ENCODE measurements at places on chromosomes 3 and 15. TPM values are rescaled to one million over a fixed set of nuclear protein-coding genes. Genes with fewer than 3 reads are reported as not detected.

DNA sequence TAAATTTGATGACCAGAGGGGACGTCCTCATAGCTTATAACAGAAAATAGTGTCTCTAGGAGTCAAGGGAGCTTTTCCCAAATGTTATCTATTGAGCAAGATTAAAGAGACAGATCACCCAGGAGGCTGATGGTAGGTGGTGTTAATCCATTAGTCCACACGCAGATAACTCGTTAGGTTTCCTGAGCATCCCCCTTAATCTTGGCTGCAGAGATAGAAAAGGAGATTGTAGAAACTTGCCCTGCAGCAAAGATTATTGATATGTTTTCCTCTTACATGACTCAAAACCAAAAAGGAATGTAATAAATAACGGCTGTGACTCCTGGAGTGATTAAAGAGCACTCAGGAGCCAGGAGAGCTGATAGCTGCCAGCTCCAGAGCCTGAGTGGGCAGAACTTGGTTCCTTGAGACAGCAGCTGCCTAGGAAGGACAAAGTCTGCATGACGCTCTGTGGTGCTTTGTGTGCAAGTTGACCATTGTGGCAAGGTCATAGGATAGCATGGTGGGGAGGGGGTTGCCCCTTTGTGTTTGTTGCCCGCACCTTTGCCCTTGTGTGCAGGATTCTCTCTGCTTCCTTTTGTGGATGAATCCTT lies 234.8 kb downstream of the PTPRG start:
- no peak for DNase-seq
- no peak overlapping the region for H3K4me3 ChIP-seq
- H3K27me3 ChIP-seq: no peaks in the 10 kb centered on the region
- no peaks in the 10 kb centered on the region for H3K36me3 ChIP-seq

DNA sequence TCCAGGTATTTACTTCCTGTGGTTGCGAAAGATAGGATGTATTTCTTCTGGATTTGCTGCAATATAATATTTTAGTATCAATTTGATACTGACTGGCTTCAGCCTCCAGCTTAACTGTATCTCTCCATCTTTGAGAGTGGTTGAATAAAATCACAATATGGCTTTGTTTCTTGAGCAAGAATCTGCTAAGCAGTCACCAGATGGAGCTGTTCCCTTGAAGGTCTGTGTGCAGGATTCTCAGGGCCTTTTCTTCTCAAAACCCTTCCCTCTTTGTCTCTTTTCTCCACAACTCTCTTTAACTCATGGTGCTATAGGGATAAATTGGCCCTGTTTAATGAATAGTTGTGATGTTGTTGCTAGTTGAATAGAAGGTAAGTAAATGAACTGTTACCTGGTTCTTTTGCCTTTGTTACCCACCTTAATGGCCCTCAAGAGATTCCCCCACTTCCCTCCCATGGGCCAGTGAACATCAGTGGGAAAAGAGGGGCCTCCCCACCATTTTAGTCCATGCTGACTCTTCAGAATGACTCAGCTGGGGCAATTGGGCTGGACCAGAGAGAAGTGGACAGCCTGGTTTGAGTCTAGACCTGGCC lies 34.8 kb upstream of the RAB6B start:
- H3K4me3 ChIP-seq: no peak overlapping the region
- H3K27me3 ChIP-seq: peaks cover 19% of the 10 kb centered on the region
- peak; percentile 6 for DNase-seq
- H3K4me1 ChIP-seq: peaks cover 9% of the 10 kb centered on the region

Gene STAC
- not detected for total RNA-seq

Gene FETUB
- total RNA-seq: not detected

Gene CP
- total RNA-seq: not detected

DNA sequence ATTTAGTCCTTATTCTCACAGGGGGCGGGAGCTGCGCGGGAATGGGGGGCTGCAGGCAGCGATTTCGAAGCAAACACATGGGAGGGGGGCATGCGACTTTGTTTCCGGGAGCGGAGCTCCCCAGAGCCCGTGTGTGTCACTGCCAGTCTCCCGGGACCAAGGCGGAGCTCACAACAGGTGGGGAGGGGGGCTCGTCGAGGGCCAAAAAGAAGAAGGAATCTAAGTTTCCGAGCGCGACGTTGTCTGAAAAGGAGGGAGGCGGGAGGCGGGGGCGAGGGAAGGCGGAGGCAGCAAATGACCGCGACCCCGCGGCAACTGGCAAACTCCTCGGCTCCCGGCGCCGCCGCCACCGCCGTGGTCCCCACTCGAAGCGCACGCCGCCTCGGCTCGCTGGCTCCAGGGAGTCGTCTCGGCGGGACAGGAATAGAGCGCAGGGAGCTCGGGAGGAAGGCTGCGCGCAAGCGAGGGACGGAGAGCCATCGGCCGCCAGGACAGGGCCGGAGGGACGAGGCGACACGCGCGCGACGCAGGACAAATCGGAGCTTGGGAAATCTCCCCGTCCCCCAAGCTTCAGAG lies 1.4 kb downstream of the FOXP1 start:
- peak overlapping the region; percentile 91 for H3K4me3 ChIP-seq
- peak; percentile 27 for DNase-seq
- H3K27ac ChIP-seq: peak overlapping the region; percentile 95
- peaks cover 16% of the 10 kb centered on the region for H3K36me3 ChIP-seq
- no peaks in the 10 kb centered on the region for H3K27me3 ChIP-seq

DNA sequence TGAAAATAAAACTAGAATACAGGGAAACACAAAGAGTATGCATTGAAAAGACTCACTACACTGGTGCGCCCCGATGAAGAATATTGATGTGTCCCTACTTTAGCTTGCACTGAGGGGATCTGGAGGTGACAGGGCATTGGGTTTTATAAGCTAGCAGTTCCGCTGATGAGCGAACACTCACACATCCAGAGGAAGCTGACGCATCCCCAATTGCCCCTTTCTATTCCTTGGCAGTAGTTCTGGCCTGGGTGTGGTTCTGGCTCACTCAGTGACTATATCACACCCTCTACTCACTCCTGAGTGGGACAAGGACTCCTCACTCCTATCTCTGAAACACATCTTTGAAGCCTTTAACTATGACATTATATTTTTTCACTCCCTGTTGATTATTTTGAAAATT lies 71.0 kb downstream of the B3GNT5 start:
- no peak for DNase-seq
- no peaks in the 10 kb centered on the region for H3K27me3 ChIP-seq
- peaks cover 25% of the 10 kb centered on the region for H3K4me1 ChIP-seq
- no peak overlapping the region for H3K4me3 ChIP-seq
- H3K27ac ChIP-seq: no peak overlapping the region

DNA sequence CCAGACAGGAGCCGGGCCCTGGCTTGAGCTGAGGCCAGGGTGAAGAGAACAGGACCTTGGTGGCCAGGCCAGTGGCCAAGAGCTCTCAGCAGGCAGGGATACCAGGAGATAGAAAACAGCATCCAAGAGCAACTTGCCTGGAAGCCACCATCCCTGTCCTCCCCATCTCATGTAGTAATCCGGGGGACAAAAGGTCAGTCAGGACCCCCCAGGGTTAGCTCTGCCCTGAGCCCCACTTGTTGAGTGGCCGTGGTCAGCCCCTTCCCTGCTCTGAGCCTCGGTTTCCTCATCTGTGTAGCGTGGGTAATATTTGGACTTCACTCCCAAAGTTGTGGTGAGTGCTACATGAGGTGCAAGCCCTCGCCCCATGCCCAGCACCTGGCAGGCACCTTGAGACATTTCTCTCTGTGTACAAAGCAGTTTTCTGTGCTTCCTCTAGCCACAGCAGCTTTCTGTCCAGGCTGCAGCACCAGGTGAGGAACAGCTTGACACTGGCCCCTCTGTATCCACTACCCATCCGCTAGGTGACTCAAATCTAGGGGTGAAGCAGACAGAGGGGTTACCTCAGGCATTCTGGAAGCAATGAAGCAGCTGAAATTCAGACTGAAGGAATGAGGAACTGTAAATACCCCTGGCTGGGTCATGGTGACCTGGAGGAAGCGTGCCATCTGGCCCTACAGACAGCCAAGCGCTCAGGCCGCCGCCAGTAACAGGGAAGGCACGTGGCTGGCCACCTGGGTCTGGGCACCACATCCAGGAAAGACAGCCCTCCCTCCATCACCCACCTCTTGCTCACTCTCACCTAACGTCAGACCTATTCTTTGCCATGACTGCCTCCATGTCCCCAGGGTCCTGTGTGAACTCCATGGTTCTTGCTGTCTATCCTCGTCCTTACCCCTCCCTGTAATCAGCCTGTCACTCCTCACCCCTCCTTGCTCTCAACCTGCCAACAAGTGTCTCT lies 6.7 kb downstream of the CISH start:
- peak overlapping the region; percentile 100 for H3K27ac ChIP-seq
- no peaks in the 10 kb centered on the region for H3K27me3 ChIP-seq
- DNase-seq: no peak
- H3K4me3 ChIP-seq: peak overlapping the region; percentile 95
- peaks cover 88% of the 10 kb centered on the region for H3K36me3 ChIP-seq

- DNase-seq: no peak
- peaks cover 14% of the 10 kb centered on the region for H3K4me1 ChIP-seq
- no peaks in the 10 kb centered on the region for H3K27me3 ChIP-seq
- H3K4me3 ChIP-seq: peak overlapping the region; percentile 94
- H3K27ac ChIP-seq: peak overlapping the region; percentile 93
Measured at GRCh38 chr3:49428752-49429080, 408 bp downstream of the NICN1 start.

DNA sequence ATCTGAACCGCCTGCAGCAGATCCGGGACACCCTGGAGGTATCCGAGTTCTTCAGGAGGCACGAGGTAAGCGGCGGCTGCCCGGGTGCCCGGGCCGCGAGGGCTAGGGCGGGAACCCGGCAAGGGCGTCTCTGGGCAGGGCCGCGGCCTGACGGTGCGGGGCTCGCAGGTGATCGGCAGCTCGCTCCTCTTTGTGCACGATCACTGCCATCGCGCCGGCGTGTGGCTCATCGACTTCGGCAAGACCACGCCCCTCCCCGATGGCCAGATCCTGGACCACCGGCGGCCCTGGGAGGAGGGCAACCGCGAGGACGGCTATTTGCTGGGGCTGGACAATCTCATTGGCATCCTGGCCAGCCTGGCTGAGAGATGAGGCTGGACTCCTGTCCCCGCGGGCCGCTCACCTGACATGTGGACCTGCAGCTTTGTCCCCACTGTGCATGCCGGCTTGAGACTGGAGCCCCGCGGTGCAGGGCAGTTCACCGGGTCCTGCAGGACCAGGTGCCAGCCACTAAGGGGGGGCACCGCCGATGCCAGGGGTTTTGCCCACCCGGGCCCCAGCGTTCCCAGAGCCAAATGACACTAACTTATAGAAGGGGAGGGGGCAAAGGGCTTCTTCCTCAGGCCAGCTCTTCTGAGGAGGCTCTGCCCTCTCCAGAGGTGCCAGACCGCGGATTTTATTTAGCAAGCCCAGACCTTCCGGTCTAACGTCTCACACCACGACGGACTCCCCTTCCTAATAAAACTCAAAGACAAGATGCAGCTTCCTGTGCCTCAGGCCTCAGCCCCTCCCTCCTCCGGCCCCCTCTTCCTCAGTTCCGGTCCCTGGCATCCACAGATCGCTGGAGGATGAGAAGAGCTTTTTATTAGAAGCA lies 9.4 kb downstream of the ITPKA start:
- peaks cover 65% of the 10 kb centered on the region for H3K27me3 ChIP-seq
- H3K4me3 ChIP-seq: no peak overlapping the region
- peaks cover 3% of the 10 kb centered on the region for H3K36me3 ChIP-seq

DNA sequence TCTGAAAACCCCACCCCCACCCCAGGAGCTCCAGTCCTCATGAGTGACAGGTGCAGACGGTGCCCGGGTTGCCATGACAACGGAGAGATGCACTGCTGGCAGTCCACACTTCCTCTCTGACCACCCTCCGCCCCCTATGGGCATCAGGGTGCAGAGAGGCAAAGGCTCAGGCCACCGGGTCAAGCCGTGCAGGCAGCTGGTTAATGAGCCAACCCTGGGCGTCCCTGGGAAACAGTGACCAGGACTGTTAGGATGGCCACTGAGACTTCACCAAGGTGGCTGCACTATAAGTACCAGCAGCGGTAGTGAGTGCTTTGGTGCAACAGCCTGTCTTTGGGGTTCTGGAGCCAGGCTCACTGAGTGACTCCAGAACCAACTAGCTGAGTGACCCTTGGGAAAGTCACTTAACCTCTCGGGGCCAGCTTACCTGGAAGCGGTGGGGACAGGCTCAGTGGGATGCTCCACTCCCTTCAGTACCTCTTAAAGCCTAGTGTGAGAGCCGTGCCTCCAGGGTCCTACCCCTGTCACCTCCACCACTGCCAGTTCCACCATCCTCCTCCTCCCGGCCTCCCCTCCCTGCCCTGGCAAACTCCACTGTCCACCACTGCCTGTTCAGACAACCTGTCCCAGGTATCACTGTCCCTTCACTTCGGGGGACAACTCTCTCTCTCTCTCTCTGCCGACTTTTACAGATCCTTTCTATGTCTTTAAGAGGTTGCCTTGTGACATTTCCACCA lies 121.0 kb upstream of the PRR20G start:
- H3K4me1 ChIP-seq: no peaks in the 10 kb centered on the region
- no peak for DNase-seq
- H3K27me3 ChIP-seq: no peaks in the 10 kb centered on the region

GRCh38 chr15:38474155-38474757 lies 20.3 kb downstream of the FAM98B start:
- peaks cover 4% of the 10 kb centered on the region for H3K4me1 ChIP-seq
- H3K27ac ChIP-seq: no peak overlapping the region
- H3K4me3 ChIP-seq: no peak overlapping the region

GRCh38 chr3:84836961-84837360 lies 121.8 kb upstream of the CADM2 start:
- no peaks in the 10 kb centered on the region for H3K4me1 ChIP-seq
- no peaks in the 10 kb centered on the region for H3K36me3 ChIP-seq
- DNase-seq: no peak
- H3K4me3 ChIP-seq: no peak overlapping the region
- no peaks in the 10 kb centered on the region for H3K27me3 ChIP-seq
- no peak overlapping the region for H3K27ac ChIP-seq

Gene DNASE1L3
- not detected for total RNA-seq
